Psoas muscle (tissue), 8 donors: ENCODE measurements at places on chromosomes 4 and X.

DNA sequence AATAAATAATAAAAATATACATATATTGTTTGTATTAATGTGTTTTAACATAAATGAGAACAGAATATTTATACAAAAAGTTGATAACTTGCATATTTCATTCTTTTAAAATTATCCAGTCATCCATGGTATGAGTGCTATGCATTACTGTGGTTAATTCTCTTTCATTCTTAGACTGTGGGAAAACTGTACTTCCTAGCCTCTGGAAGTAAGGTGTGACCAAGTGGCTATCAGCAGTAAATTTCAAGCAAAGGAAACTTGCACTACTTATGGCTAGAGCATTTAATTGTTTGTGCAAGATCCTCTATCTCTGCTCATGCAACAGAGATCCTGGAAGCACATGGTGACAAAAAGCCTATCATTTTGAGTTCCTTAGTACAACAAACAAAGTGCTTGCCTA lies 1054.5 kb upstream of the PABPC4L start:
- no peak for DNase-seq

DNA sequence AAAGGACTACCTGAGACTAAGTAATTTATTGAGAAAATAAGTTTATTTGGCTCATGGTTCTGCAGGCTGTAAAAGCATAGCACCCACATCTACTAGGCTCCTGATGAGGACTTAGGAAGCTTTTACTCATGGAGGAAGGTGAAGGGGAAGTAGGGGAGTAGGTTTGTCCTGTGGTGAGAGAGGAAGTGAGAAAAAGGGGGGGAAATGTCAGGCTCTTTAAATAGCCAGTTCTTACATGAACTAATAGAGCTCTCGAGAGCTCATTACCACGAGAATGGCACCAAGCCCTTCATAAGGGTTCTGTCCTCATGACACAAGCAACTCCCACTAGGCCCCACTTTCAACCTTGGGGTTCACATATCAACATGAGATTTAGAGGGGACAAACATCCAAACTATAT lies 125.5 kb upstream of the NRK start:
- no peak for DNase-seq

DNA sequence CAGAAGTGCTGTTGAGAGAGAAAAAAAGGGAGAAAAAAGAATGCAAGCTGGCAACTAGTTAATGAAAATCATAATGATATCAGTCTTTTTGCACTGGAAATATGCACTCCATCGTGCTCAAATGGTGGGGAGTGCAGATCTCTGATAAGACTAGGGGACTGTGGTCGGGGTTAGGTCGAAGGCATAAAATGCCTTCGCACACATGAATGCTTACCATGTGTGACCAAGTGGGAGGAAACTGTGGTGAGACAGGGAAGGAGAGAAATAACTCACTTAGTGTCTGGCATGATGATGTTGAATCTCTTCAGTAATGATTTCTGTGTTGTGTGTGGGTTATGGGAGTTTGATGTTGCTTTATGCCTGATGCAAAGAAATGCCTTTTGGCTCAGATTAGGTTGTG lies 358.9 kb downstream of the FBXO8 start:
- no peak for DNase-seq

DNA sequence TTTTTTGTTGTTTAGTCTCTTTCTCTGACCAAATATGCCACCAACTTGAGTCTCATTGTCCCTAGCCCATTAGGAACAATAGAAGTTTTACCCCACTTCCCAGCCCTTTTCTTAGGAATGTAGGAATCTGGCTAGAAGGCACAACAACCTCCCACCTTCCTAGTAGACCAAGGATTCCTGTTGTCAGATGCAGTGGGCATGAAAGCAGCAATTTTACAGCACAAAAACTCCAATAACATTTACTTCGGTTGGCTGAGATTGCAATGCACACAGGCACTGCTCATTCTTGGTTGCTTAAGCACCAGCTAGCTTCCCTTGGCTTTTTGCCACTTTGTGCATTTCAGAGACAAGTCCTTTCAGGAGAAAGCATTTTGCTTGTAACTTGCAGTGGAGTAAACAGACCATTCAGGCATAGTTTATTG lies 312.8 kb downstream of the TENM3 start:
- DNase-seq, result no peak

- DNase-seq, result no peak
Observed at GRCh38 chrX:119708936-119709335, 16.0 kb upstream of the SEPTIN6 start.

DNA sequence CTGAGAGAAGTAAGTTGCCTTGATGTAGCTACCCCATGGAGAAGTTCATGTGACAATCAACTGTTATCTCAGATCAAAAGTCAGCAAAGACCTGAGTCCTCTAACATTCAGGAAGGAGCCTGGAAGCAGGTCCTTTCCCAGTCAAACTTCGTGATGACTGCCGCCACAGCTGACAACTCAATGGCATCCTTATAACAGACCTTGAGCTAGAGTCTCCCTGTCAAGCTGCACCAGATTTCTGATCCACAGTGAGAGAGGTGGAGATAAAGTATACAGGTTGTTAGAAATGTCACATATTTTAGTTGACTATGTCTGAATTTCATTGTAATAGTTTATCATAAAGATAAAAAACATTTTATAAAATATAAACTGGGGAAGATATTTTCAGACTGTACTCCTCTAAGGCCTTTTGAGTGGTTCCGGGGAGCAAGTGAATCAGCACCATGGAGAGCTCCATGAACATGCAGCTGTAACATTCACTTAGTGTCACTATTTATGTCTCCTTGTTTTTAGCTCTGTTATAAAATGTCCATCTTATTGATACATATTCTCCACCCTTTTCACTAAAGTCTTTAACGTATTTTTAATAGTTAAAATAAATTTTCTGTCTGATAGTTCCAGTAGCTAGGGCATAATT lies 1653.5 kb upstream of the AGA start:
- no peak for DNase-seq

DNA sequence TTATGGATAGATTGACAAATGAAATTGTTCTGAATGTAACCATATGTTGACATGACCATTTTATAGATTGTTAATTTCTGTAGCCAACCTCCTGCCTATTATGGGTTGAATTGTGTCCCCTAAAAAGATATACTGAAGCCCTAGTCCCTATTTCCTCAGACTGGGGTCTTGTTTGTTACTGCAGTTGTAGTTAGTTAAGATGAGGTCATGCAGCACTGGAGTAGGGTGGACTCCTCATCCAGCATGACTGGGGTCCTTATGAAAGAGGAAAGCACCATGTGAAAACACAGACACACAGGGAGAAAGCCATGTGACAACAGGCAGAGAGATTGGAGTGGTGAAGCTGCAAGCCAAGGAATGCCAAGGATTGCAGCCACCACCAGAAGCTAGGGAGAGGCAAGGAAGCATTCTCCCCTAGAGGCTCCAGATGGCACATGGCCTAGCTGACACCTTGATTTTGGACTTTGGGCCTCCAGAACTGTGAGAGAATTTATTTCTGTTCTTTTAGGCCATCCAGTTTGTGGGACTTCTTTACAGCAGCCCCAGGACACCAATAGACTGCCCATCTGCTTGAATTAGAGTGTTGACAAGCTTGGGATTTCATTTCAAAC lies 14.0 kb downstream of the MTM1 start:
- no peak for DNase-seq

DNA sequence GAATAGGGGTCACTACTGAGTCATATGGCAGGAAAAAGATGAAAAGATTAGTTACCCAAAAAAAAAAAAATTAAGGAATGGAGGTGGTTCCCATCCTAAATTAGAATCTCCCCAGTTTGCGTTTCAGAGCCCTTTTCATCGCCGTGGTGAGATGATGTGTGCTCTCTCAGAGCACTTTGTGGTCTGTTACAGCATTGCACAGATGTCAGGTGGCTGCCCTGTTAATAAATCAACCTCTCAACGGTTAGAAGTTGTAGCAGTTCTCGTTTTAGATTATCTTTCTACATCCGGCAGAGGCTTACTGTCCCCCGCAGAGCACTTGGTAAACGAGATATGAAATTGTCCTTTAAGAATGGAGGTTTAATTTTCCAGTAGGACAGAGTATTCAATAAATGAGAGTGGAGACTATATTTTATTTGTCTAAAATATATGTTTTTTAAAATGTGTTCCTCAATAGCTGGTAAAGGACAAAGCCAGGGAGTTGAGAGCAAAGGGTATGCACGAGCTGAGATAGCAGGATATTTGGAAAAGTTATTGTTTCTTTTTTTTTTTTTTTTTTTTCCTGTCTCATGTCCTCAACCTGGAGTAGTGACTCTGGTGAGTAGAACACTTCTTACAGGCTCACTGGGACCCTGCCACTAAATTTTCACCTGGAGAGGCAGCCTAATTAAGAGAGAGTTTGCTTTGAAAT lies 26.9 kb downstream of the AFF1 start:
- no peak for DNase-seq

GRCh38 chrX:74467656-74468055 lies 46.4 kb downstream of the SLC16A2 start:
- DNase-seq, result no peak

GRCh38 chr4:13920111-13920875 lies 292.8 kb upstream of the BOD1L1 start:
- DNase-seq, result no peak
